IPS DF 6.9 (cell line): ENCODE measurements at places on chromosomes 11 and 22.

DNA sequence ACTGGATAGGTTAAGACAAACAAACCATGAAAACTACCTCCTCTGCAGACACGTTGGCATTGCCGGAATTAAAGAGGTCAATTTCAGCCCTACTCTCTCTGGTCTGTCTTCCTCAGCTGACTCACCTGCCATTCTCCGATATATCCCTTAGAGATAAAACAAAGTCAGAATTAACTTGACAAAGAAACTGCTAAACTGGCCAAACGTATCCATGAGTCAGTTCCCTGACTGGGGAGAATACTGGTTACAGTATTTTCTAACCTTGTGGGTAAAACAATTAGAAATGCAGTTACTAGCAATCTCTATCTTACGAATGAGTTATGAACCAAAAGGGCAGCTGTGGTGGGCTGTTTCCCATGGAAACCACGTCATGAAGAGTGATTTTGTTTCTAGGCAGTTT is 96.2 kb downstream of the RDX start:
- DNase-seq, result no peak

GRCh38 chr22:39894554-39895092 is 1.1 kb upstream of the ENTHD1 start:
- DNase-seq, result no peak

DNA sequence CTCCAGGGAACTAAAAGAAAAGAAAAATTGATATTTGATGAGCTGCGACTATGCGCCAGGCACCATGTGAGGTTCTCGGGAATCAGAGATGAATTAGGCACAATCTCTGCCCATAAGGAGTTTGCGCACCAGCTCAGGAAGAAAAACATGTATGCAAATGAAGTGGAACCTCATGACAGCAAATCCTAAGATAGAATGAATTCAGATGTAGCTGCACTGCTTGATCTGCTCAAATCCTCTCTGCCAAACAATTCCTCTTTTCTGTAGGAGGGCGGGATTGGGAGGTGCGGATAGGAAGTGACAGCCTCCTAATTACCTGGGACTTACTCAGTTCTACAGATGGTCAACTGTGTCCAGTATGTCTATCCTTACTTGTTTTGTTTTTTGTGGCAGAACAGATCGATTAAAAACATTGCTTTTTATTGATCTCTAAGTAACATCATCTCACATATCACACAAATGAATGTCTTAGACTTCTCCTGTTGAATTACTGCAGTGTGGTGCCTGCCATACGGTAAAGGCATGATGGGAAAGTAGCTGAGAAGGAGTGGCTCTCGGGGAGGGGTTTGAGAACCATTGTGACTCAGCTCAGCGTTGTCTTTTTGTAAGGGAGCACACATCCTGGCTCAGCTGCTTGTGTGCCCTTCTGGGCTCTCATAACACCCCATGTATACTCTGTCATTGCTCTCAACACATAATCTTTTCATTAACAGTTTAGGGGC is 13.9 kb downstream of the CRTAM start:
- DNase-seq, result no peak

GRCh38 chr11:619628-620050 is 3.9 kb upstream of the IRF7 start:
- no peak for DNase-seq

DNA sequence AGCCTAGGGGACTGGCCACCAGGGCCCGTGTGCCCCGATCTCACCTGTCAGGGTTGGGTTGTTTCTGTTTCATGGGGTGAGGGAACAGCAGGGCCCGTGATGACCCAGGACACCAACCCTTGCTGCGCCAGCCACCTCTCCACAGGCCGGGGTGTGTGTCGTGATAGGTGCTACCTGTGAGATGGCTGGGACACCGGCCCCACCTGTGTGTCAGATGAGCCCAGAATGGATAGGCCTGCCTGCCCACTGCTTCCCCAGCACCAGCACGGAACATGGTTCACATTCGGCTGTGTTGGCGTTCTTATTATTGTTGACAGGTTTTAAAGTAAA is 7.1 kb downstream of the CLDN5 start:
- no peak for DNase-seq

DNA sequence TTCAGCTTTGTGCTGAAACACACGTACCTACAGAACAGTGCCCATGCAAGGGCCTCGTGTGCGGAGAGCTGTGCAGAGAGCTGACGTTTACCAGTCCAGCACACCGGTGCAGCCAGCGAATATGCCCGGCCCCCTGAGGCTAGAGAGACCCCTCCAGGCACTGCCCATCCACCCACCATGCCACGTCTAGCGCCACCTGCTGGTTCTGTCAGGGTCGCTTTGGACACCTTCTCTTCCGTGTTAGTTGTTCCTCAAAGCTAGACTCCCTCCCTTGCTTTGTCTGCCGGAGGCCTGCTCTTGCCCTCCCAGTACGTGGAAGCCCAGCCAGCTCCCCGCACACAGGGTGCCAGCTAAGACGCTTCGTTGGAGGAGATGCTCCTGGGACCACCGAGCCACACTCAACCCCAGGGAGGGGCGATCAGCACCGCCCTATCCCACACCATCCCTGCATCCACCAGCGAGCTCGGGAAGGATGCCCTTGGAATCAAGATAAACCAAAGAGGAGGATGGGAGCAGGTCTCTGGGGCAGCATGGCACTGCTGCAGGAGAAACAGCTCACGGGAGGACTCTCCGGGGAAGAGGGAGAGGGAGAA is 43.4 kb downstream of the CPT1A start:
- DNase-seq, result peak; percentile 48

DNA sequence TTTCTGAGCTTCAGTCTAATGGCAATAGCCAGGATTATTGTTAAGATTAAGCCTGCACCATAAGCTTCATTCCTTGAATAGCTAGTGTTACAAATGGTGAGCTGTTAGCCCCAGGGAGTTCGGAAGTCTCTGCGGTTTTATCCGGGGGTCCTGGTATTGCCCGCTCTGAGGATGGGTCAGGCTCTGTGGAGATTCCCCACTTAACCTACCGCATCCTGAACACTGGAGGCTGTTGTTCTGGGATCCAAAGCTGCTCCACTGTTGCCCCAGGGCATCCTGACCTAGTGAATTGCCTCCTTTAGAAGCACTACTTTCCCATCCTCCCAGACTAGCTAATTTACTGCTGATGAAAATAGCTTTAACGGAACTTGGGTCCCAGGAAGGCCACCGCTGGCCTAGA is 14.5 kb upstream of the PEX26 start:
- no peak for DNase-seq

GRCh38 chr22:20245577-20246367 is 22.3 kb downstream of the RTN4R start:
- DNase-seq, result no peak

GRCh38 chr22:17537155-17537554 is 26.1 kb upstream of the SLC25A18 start:
- DNase-seq, result no peak

DNA sequence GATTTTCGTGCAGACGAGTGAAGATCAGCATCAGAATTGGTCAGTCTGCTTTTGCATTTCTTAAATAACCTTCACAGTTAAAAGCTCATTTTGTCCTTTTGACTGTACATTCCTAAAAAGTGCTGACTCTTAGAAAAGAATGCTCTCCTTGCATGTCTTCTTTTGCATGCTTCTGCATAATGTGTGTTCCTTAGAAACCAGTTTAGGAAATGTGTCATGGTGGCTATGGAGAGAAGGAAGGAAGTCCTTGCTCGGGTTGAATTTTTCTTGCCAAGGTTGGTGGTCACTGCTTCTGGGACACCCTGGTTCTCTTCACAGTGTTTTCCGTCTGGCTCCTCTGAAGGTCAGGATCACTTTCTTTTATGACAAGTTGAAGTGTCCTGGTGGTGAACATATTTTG is 6.8 kb downstream of the AP2A2 start:
- DNase-seq, result no peak

GRCh38 chr11:70608568-70609470 is 210.5 kb downstream of the CTTN start:
- no peak for DNase-seq

GRCh38 chr11:125588505-125588904 is 4.1 kb upstream of the STT3A start:
- no peak for DNase-seq

GRCh38 chr11:73237471-73238290 is 19.6 kb downstream of the P2RY2 start:
- no peak for DNase-seq

GRCh38 chr22:31244943-31245451 is 32.9 kb downstream of the LIMK2 start:
- DNase-seq, result no peak

GRCh38 chr11:71252770-71253730 is 673 bp upstream of the SHANK2 start:
- no peak for DNase-seq

DNA sequence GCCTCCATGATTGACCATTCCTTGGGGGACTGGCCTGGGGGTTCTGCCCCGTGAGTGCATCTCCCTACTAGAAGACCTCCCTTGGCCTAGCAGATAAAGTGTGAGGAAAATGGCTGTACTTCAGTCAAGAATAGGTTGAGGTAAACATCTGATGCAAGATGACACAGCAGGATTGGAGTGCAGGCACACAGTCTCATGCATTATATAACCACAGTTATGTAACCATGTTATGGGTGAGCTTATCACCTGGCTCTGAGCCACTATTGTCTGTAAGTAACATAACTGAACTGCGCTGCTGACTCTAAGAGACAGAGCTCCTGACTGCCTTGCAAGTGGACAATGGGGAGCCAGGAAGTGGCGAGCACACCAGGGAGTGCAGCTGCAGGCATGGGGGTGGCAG is 378.7 kb upstream of the ANO5 start:
- no peak for DNase-seq
